ENCODE measurements at places on chromosomes 13 and 19.
A peak's percentile ranks its signal among the peaks of the same experiment; 100 is the strongest.

DNA sequence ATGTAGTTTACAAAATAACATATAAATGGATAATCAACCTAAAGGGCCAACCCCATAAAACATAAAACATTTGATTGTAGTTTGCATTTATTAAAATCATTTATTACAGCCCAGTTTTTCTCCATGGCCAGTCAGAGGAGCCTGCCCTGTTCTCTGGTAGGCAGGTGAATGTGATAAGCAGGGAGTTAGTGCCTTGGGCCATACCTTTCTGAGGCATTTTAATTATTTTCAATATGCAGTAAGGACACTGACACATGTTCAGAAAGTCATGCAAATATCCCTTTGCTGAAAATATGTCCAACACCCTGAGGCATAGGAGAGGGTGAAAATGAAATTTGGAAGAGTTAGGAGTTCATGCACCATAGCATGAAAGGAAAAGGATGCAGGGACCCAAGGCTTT lies 242.6 kb upstream of the EDNRB start:
- no peak for DNase-seq

GRCh38 chr13:21218351-21219035 lies 42.0 kb downstream of the MRPL57 start:
- DNase-seq = no peak

GRCh38 chr13:100584896-100585295 lies 3.7 kb downstream of the GGACT start:
- no peak for DNase-seq

- no peak for DNase-seq
Measured at GRCh38 chr13:112831801-112832200, 137.2 kb upstream of the MCF2L start.

- DNase-seq = peak; percentile 37
Measured at GRCh38 chr13:39942552-39943273, 287.3 kb downstream of the COG6 start.

DNA sequence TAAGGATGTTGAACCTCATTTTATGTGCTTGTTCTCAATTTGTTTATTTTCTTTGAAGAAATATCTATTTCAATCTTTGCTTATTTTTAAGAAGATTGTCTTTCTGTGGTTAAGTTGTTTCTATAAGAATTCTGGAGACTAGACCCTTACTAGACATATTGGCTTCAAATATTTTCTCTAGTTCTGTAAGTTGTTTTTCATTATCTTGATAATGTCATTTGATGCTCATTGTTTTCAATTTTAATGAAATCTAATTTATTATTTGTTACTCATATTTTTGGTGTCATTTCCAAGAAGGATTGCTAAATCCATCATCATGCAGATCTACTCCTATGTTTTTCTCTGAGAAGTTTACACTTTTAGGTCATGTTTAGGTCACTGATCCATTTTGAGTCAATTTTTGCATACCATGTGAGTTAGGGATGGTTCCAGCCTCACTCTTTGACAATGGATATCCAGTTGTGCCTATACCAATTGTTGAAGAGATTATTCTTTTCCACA lies 874.8 kb upstream of the SLITRK6 start:
- DNase-seq = no peak

DNA sequence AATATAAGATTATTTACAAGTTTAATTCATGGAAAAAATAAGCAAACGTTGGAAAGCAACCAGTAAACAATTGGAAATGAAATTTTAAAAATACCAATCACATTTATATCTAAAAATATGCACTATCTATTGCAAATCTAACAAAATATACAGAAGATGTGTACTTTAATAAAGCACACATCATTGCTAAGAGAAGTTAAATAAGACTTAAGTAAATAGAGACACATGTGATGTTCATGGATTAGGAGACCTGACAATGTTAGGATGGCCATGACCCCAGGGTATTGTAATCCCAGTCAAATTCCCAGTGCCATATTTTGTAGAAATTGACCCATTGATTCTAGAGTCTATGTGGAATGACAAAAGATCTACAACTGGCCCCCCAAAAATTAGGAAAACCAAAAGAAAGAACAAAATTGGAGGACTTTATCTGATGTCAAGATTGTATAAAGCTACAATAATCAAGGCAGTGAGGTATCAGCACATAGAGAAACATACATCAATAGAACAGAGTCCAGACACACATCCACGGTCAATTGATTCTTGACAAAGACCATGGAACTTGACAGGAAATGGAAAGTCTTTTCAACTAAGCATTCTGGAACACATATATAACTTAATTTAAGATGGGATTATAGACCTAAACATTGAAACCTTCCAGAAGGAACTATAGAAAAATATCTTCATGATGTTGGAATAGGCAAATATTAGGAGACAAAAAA lies 90.8 kb upstream of the USP29 start:
- DNase-seq = no peak

- DNase-seq = no peak
Measured at GRCh38 chr13:38784036-38784880, 97.4 kb downstream of the FREM2 start.

- DNase-seq = no peak
Measured at GRCh38 chr13:99704390-99704789, 203.1 kb downstream of the TM9SF2 start.

DNA sequence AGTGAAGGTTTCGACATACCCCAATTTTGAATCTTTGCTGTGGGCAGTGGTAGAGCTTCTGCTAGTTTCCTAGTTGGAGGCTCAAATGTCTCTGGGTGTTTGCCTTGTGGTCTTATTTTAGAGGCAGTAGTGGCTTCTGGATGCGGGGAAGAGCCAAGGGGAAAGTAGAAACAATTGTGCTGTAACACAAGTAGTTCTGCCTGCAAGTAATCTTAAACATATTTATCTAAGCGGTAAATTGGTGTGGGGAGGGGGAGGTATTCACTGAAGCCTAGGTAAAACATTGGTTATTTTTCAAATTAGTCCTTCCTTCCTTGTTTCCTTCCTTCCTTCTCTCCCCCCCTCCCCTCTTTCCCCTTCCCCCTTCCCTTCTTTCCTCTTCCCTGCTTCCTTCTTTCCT lies at the start of gene PCDH20:
PCDH20 (minus strand) TSS at position 101 of the 400 bp plus-strand sequence. CDS start 691 bp downstream, outside the sequence.
- no peak for DNase-seq

DNA sequence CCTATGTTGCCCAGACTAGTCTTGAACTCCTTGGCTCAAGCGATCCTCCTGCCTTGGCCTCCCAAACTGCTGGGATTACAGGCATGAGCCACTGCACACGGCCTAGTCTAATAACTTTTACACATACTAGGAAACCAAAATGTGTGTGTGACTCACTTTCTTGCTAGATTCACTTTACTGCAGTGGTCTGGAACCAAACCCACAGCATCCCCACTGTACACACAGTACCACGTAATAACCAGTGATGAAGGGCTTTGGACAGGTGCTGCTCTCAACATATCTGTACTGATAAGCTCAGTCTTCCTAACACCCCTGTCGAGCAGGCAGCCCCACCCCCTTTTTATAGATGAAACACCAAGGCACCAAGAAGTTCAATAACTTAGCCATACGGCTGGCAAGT lies 5.1 kb downstream of the DNMT1 start:
- DNase-seq = no peak

GRCh38 chr19:30968210-30968609 lies 381.0 kb downstream of the TSHZ3 start:
- DNase-seq = no peak

DNA sequence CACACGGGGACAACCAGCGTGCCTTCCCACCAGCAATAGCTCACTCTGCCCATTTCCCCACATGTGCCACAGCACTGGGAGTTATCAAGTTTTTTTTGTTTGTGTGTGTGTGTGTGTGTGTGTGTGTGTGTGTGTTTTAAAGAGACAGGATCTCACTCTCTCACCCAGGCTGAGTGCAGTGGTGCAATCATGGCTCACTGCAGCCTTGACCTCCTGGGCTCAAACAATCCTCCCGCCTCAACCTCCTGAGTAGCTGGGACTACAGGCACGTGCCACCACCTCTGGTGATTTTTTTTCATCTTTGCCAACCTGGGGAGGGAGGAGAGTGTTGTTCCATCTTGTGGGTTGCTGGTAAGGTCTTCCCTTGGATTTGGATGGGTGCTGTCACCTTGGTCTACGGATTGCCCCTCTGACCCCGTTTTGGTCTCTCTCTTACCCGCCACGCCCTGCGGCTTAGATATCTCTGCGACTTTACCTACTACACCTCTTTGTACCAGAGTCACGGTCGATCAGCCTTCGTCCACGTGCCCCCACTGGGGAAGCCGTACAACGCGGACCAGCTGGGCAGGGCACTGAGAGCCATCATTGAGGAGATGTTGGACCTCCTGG lies 22.6 kb downstream of the PGPEP1 start:
- DNase-seq = peak; percentile 43

- no peak for DNase-seq
Measured at GRCh38 chr13:19836472-19836871, 27.0 kb downstream of the ZMYM5 start.

GRCh38 chr13:26062853-26063444 lies 11.1 kb upstream of the SHISA2 start:
- no peak for DNase-seq

DNA sequence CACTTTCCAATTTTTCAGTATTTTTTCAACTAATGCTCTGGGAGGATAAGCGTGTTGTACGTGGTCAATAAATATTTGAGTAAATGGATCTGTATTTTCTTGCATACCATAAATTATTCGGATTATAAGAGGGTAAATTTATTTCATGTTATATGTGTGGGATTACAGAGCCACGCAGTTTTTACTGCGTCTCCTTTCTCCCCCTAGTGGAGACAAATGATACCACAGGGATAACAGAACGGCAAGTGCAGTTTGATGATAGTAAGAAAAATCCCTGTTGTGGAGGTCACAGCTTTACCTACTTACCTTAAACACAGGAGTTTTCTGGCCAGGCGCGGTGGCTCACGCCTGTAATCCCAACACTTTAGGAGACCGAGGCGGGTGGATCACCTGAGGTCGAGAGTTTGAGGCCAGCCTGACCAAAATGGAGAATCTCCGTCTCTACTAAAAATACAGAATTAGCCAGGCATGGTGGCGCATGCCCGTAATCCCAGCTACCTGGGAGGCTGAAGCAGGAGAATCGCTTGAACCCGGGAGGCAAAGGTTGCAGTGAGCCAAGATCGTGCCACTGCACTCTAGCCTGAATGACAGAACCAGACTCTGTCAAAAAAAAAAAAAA lies 16.8 kb downstream of the MBD3L2B start:
- no peak for DNase-seq

- DNase-seq = no peak
Measured at GRCh38 chr13:110535526-110535925, 26.0 kb downstream of the RAB20 start.

DNA sequence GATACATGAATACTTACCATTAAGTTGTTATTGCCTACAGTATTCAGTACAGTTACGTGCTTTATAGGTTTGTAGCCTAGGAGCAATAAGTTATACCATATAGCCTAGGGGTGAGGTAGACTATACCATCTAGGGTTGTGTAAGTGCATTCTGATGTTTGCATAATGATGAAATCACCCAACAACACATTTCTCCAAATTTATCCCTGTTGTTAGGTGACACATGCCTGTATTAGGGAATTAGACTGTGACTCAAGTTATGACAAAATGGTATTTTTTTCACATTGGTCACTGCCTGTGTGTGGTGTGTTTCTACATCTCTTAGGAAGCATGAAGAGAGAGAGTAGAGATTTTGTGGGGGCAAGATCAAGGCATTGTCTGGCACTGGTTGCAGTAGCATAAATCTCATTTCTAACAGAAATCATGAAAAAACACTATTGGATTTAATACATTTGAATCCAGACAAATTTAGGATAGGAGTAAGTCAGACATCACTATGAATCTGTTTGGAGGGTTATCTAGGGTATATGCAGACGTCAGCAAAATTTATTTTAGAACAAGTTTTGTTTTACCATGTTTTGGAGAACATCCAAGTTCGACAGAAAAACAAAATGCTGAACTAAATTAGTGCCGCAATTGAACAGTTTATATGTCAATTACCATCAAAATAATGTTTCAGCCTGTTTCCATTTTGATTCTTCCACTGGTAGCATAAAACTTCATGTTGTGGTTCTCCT lies 332.1 kb downstream of the LMO7 start:
- no peak for DNase-seq

GRCh38 chr13:33794576-33794975 lies 23.4 kb upstream of the RFC3 start:
- no peak for DNase-seq

GRCh38 chr13:44313674-44314073 lies 60.0 kb upstream of the SERP2 start:
- no peak for DNase-seq

DNA sequence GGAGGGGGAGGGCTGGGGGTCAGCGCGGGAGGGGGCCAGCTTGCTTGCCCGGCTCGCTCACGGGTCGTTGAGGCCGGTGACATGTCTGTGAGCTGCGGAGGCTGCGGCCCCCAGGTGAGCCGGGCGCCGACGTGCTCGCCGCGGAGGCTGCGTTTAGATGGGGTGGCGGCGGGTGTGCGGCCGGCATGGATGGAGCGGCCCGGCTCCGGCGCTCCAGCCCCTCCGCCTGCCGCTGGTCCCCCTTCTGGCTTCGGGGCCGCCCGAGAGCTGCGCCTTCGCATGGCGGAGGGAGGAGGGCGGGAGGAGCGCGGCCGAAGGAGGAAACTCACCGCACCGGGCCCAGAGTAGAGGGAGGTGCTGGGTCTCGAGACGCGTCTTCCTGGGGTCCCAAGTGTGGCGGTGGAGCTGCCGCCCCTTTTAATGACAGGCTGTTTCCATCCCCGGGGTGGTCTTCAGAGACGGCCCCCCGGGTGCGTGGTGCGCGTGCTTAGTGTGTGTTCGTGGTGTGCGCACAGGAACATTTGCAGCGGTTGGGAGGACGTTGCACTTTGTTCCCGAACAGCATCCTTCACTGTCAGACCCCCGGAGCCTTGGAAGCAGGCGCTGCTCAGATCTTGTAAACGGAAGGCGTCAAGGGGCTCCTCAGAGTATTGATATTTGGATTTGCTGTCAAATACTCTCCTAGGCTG lies at the start of gene AKAP11:
AKAP11 (plus strand) TSS at position 38 of the 689 bp plus-strand sequence. CDS start 14,197 bp downstream, outside the sequence.
- no peak for DNase-seq

GRCh38 chr19:30896554-30896953 lies 452.7 kb downstream of the TSHZ3 start:
- no peak for DNase-seq

DNA sequence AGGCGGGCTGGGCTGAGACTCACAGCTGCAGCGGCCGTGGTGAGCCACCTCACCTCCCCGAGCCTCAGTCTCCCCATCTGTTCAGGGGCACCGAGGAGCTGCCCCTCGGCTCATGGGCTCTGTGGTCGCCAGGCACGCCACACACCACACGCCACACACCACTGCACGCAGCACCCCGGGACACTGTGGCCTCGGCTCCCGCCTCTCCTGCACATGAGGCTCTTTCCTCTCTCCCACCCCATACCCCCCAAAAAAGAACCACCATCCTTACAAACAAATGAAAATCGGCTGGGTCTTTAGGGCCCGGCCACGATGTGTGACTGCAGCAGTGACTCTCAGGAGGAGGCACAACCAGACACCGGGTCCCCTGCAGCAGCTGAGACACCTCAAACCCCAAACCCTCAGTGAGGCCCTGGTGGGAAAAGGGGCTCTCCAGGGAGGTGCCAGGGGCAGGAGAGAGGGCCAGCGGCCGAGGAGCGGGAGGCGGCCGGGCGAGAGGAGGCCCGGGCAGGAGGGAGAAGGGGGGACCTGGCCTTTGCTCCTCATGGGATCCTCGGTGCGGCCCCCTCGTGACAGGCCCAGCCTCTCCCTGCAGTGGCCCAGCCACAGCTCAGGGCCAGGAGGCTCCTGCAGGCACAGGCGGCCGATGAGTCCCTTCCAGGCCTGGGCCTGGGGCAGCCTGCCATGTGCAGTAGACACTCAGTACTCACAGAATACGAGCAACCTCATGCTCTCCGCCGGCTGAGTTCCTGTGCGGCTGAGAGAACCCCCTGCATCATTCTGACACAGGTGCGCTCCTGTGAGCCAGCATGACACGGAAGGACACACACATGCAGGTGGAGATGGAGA lies 66.3 kb downstream of the RASA3 start:
- no peak for DNase-seq
